Smooth muscle cell of the pulmonary artery (primary cell): ENCODE measurements at places on chromosomes 5 and 9. TPM values are rescaled to one million over a fixed set of nuclear protein-coding genes. Genes with fewer than 3 reads are reported as not detected.

Gene MLANA
- total RNA-seq = not detected in 2 replicates

Gene DOK3
- 5.3 and 6.7 TPM in 2 replicates for total RNA-seq

Gene SPATA31C1
- not detected in 2 replicates for total RNA-seq

Gene BTNL3
- total RNA-seq = not detected in 2 replicates
